ENCODE measurements at places on chromosomes 5 and 9. TPM values are rescaled to one million over a fixed set of nuclear protein-coding genes. Genes with fewer than 3 reads are reported as not detected.

NMUR2 gene
- not detected for total RNA-seq

LCN15 gene
- not detected for total RNA-seq

MED27 gene
- total RNA-seq: 9.9 TPM

RNF183 gene
- total RNA-seq: not detected

ANGPTL2 gene
- 55.8 TPM for total RNA-seq

IL4 gene
- not detected for total RNA-seq

OR1L6 gene
- not detected for total RNA-seq

DMRTA1 gene
- total RNA-seq: 0.47 TPM

CATSPER3 gene
- 0.16 TPM for total RNA-seq

FBP2 gene
- not detected for total RNA-seq

PCDHGC4 gene
- total RNA-seq: 3.3 TPM

ELAVL2 gene
- total RNA-seq: under 0.01 TPM

NEUROG1 gene
- not detected for total RNA-seq

BARX1 gene
- not detected for total RNA-seq

ACER2 gene
- total RNA-seq: 1.6 TPM

GPR151 gene
- total RNA-seq: not detected

NTRK2 gene
- 0.26 TPM for total RNA-seq

VAV2 gene
- total RNA-seq: 11.5 TPM

ZNF608 gene
- total RNA-seq: 20.4 TPM

CDH12 gene
- total RNA-seq: not detected

SLC6A19 gene
- total RNA-seq: not detected

CCNO gene
- total RNA-seq: 0.17 TPM

NRG2 gene
- total RNA-seq: 0.32 TPM

HK3 gene
- not detected for total RNA-seq

ADAMTS2 gene
- 36.8 TPM for total RNA-seq

SH3GL2 gene
- not detected for total RNA-seq

RHOBTB3 gene
- total RNA-seq: 296 TPM

DROSHA gene
- total RNA-seq: 48.9 TPM

PCDHB13 gene
- total RNA-seq: 0.94 TPM

RIGI gene
- total RNA-seq: 6.1 TPM

SPATA31A3 gene
- total RNA-seq: not detected

All from bronchial smooth muscle cell (primary cell).